ENCODE measurements at places on chromosomes 16 and 17. TPM values are rescaled to one million over a fixed set of nuclear protein-coding genes. Genes with fewer than 3 reads are reported as not detected.
A peak's percentile ranks its signal among the peaks of the same experiment; 100 is the strongest.

- H3K4me1 ChIP-seq = peaks cover 30% of the 10 kb centered on the region
- H3K27me3 ChIP-seq = no peaks in the 10 kb centered on the region
- no peaks in the 10 kb centered on the region for H3K36me3 ChIP-seq
- peak overlapping the region; percentile 91 for H3K27ac ChIP-seq
- peak; percentile 47 for DNase-seq
Measured at GRCh38 chr16:11224096-11224893, 31.7 kb downstream of the SOCS1 start.

Gene USP43
- total RNA-seq = not detected

Gene NLRC3
- total RNA-seq = 64.1 TPM

Gene SLC5A11
- total RNA-seq = 0.80 TPM

Gene PERCC1
- not detected for total RNA-seq

Gene WDR59
- total RNA-seq = 82.7 TPM
